ENCODE measurements at places on chromosomes 6 and 20.

- DNase-seq, result no peak
Measured at GRCh38 chr6:130900913-130901312, 73.7 kb downstream of the SMLR1 start.

DNA sequence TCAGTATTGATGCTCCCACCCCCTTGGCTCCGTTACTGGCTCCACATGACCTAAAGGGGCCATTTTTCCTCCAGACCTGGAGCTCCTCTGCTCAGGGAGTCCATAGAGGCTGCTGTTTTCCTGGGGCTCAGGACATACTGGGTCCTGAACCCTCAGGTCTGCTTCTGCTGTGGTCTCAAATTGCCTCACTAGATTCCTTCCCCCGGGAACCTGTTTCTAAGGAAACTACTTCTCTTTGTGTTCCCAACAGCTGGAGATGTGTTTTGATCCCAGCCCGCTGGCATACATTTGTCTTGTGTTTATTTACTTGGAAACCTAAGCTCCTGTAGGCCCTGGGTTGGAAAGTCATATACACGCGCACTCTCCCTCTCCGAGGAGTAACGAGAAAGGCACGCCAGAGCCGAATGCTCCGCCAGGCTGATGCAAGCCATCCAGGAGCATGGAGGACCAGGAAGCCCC lies 222.8 kb downstream of the UST start:
- DNase-seq, result no peak

DNA sequence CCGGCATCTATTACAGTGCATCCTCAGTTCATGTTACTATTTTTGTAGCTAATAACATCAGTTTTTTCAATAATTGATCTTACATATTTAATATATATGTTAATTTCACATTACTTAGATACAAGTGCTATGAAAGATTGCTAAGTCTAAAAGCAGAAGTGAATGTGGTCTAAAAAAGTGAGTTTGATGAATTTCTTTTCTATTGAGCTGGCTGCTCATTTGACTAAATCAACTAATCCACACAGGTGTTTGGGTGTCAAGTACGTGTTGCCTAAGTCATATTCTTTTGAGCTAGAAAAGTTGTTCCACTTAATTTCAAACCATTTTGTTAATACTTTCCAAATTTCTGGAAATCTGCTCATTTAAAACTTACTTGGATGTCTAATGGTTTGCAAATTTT lies 46.6 kb upstream of the EZR start:
- DNase-seq, result no peak

DNA sequence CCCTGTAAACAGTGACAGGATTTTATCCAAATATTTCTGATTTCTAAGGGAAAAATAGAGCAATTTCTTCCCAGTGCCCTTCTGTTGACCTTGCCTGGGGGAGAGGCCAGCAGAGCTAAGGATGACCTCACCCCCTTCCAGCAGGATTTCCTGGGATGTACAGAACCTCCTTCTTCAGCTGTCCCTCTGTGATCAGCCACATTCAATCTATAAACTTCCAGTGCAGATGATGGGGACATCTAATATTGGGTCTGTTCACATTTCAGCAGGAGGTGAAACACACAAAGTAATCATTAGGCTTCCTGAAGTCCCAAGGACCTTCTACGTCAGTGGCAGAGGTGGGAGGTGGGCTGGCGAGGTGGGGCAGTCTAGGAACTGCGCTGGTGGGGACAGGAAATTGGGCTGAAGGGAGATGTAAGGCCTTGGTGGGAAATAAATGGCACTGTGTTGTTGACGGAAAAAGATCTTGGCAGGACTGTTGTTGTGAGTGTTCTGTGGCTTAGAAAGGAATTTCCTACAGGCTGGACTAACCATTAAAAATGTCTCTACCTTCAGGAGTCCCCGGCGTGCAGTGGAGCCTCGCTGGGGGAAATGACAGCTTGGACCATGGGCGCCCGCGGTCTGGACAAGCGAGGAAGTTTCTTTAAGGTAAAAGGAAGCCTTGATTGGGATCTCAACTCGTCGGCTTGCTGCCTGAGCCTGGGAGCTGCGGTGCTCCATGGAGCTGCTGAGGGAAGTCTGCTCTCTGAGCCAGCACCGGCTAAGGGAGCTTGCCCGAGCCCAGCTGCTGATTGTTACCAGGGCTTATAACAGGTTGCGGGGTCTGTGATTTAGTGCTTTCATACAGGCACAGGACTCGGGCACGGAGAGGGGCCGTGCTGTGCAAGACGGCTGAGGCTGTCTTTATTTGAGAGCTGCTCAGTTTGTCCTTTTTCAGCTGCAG lies 127.9 kb upstream of the NAA20 start:
- DNase-seq, result no peak

DNA sequence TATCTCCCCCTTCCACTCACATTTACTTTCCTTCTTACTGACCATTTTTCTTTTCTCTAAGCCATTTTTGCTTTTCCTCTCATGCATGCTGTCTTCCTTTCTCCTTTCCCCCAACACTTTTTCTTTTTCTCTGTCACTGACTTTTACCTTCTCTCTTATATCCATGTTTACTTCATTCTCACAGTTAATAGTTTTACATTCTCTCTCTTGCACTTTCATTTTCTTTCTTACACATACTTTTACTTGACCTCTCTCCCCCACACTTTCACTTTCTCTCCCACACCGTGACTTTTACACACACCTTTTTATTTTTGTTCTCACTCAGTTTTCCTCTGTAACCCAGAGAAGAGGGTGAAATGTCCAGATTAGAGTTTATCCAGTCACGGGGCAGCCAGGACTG lies 636.3 kb downstream of the PTPRT start:
- DNase-seq, result no peak

GRCh38 chr6:152270301-152270925 lies 366.7 kb downstream of the SYNE1 start:
- no peak for DNase-seq

GRCh38 chr6:45800911-45801310 lies 214.7 kb downstream of the CLIC5 start:
- DNase-seq, result no peak

- no peak for DNase-seq
Measured at GRCh38 chr6:145844933-145845540, 30.4 kb upstream of the FBXO30 start.

GRCh38 chr6:34360556-34360955 lies 31.9 kb downstream of the NUDT3 start:
- DNase-seq, result no peak

DNA sequence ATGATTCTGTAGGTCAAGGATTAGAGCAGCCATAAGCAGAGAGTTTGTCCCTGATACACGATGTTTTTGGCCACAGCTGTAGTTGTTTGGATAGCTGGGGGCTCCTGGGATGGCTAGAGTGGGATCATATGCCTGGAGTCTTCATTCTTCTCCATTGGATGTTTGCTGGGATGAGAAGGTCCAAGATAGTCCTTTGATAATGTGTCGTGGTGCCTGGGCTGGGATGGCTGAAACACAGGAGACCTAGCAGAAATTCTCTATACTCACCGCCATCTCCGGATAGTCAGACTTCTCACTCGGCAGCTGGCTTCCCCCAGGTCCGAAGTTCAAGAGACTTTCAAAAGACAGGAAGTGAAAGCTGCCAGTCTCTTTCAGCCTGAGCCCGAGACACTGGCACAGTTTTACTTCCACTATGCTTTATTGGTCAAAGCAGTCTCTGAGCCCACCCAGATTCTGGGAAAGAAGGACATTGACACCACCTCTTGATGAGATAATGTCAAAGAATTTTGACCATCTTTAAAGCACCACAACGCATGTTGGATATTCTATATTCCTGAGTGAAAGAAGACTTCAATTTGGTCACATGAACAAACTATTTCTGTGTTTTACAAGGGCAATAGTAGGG lies 16.0 kb downstream of the MARCKS start:
- DNase-seq, result peak; percentile 54

DNA sequence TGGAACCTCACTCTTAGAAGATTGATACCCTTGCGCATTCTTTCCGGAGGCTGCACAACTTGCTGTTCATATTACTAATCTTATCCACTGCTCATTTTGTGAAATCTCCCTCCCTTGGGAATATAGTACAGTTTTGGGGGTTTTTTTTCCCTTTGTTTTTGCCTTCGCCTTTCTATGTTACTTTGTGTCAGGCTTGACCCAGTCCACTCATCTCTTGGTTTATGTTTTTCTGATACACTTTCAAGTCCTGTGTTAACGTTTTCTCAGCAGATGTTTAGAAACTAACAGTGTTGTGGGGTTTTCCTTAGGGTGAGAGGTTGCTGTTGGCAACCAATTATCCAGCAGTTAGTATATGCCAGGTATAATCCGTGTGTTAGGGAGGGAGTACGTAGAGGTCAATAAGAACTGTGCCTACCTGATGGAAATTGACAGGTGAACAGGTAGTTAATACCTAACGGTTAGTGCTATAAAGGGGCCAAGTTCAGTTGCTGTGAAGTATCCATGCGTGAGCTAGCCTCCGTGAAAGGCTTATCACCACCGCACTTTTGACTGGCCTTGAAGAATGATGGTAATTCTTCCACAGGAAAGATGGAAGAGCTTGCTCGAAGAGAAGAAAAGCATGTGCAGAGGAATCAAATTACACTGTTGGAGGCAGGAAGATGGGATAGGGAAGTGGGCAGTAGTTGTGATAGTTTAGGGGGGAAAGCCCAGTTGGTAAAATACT lies 1.4 kb downstream of the NFYA start:
- DNase-seq, result peak; percentile 11

DNA sequence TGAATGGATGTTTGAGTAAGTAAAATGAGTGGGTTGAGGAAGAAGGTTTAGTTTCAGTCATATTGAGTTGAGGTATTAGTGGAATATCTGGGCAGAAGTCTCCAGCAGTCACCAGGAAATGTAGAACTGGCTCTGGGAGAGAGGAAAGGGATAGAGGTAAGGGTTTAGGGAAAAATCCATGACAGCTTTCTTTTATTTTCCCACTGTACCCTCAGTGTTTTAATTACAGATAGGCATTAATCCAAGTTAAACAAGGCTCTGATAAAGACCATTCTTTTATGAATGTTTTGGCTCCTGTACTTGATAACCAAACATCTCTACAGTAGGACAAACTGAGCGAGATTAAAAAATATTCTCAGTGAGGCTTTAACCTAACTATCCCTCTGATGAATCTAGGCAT lies 318.4 kb upstream of the SYNCRIP start:
- DNase-seq, result no peak

- no peak for DNase-seq
Measured at GRCh38 chr6:3509336-3509735, 52.5 kb upstream of the SLC22A23 start.

GRCh38 chr6:169623343-169623742 lies 78.5 kb downstream of the WDR27 start:
- DNase-seq, result no peak

GRCh38 chr6:119542037-119542436 lies 192.5 kb upstream of the MAN1A1 start:
- no peak for DNase-seq

GRCh38 chr20:48729538-48729937 lies 98.3 kb downstream of the PREX1 start:
- no peak for DNase-seq

- DNase-seq, result no peak
Measured at GRCh38 chr6:158784505-158784904, 34.7 kb downstream of the EZR start.

GRCh38 chr20:34271956-34272355 lies 30.7 kb downstream of the ASIP start:
- DNase-seq, result no peak

DNA sequence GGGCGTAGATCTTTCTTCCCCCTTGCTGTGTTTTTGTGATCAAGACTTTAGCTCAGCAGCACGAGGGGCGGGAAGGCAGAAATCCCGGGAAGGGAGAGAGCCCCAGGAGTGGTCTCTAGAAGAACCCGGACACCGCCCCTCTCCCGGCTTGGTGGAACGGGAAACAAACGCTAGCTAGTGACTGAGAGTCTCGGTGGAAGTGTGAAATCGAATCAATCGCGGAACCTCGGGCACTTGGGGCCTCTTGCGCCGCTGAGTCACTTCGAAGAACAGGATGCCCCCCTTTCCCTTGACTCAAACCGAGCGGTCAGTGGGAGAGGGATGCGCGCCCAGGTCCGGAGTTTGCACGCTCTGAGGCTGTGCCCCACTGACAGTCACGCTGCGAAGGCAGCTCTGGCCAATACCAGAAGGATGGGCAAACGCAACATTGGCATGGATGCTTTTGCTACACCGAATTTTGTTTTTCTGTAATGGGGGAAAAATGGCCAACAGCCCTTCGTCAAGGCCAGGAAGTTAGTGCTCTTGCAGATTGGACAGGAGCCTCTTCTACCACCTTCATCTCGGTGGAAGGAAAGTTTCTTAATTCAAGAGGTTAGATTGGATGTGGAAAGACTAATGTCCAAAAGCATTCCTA lies 1.6 kb upstream of the OLIG3 start:
- no peak for DNase-seq

DNA sequence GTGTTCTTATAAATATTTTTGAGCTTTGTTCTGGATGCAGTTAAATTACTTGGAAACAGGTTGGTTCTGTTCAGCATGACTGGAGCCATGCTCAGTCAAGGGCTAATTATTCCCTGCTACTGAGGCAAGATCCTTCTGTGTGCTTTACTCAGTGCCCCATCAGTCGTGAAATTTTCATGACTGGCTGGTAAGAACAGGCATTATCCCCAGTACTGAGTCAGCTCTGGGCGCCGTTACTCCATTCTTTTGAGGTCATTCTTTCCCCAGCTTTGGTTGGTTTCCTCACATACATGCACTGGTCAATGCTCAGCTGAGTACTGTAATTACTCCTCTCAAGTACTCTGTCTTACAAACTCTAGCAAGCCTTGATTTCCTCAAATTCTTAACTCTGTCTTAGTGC lies 71.3 kb downstream of the CDKAL1 start:
- DNase-seq, result no peak

GRCh38 chr6:14053811-14054210 lies 63.8 kb upstream of the CD83 start:
- DNase-seq, result no peak

DNA sequence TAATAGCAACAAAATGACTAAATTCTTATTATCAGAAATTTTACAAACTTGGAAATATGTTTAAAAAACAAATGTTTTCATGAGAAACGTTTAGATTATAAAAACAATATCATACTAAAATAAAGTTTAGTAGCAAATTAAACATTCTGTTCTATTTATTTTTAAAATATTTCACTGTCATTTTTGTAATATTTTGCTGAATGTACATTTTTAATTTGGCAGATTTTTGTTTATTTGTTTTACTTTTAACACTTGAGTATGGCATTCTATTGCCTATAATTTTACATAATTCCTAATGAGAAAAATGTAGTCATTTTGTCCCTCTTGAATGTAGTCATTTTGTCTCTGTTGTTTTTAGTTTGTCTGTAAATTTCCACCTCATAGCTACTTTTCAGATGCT lies 1400.2 kb downstream of the GRIK2 start:
- no peak for DNase-seq

- DNase-seq, result peak; percentile 16
Measured at GRCh38 chr6:32685603-32686002, 19.1 kb upstream of the HLA-DQB1 start.

GRCh38 chr6:168756009-168756634 lies 315.1 kb downstream of the SMOC2 start:
- no peak for DNase-seq

- DNase-seq, result no peak
Measured at GRCh38 chr6:44624226-44624625, 236.7 kb downstream of the CDC5L start.

Data from RPMI8226 (cell line).